Heart left ventricle (tissue), 16 donors: ENCODE measurements at places on chromosomes 4 and X.

DNA sequence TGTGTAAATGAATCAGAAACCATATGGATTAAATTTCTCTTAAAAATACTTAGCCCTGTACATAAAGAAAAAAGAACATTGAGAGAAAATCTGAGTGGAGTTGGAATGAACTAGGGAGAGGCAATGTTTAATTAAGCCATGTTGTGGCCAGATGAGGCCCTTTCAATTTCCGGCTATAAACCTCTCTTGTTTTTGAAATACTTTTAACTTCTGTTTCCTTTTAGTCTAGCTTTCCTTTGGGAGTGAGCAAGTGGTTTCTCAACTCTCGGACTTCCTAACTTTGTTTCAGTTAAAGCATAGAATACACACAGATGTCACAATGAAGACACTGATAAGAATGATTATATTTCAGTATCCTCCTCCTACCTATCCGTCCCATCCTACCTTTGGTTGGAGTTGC is 197.2 kb downstream of the ARHGAP24 start:
- peaks cover 4% of the 10 kb centered on the region for H3K4me1 ChIP-seq
- DNase-seq, result no peak
- no peak overlapping the region for H3K27ac ChIP-seq
- H3K4me3 ChIP-seq, result no peak overlapping the region
- H3K36me3 ChIP-seq, result no peaks in the 10 kb centered on the region

DNA sequence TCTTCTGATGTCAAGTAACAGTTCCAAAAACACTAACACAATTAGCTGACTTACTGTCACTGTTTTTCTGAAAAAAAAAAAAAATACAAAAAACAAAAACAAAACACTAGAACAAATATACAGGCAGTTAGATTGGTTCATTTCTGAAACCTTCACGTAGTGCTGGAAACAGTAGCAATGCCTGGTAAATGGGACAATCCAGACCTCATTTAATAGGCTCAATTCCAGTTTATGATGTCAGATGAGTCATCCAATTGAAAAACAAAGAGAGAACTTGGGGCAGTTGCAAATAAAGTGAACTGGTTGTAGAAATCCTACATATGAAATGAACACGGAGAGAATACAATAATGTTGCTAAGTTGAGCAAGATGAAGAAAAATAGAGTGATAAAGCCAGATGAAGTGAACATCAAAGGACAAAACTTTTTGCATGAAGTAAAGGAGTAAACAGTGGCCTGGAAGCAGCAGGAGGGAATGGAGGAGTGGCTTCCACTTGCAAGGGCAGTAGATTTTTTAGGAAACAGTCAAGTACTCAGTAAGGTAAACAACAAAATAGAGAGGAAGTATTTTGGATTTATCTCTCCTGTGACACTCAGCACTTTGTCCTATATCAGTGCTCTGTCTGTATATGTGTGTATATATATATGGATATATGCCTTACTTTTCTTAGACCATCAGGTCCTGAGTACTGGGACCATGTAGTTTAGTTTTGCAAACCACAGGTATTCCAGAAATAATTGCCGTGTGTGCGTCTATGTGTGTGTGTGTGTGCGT is 39.3 kb upstream of the MAGEA10 start:
- H3K27ac ChIP-seq, result no peak overlapping the region
- no peaks in the 10 kb centered on the region for H3K27me3 ChIP-seq
- no peak overlapping the region for H3K4me3 ChIP-seq
- no peak for DNase-seq

GRCh38 chrX:47166126-47166525 is 21.1 kb downstream of the RBM10 start:
- no peak overlapping the region for H3K4me3 ChIP-seq
- H3K27ac ChIP-seq, result no peak overlapping the region
- no peaks in the 10 kb centered on the region for H3K36me3 ChIP-seq
- H3K27me3 ChIP-seq, result no peaks in the 10 kb centered on the region
- no peak for DNase-seq
- H3K4me1 ChIP-seq, result no peaks in the 10 kb centered on the region

GRCh38 chr4:45100956-45101818 is 374.8 kb upstream of the GNPDA2 start:
- no peak overlapping the region for H3K4me3 ChIP-seq
- DNase-seq, result no peak
- H3K27me3 ChIP-seq, result no peaks in the 10 kb centered on the region
- H3K4me1 ChIP-seq, result no peaks in the 10 kb centered on the region
- H3K27ac ChIP-seq, result no peak overlapping the region

DNA sequence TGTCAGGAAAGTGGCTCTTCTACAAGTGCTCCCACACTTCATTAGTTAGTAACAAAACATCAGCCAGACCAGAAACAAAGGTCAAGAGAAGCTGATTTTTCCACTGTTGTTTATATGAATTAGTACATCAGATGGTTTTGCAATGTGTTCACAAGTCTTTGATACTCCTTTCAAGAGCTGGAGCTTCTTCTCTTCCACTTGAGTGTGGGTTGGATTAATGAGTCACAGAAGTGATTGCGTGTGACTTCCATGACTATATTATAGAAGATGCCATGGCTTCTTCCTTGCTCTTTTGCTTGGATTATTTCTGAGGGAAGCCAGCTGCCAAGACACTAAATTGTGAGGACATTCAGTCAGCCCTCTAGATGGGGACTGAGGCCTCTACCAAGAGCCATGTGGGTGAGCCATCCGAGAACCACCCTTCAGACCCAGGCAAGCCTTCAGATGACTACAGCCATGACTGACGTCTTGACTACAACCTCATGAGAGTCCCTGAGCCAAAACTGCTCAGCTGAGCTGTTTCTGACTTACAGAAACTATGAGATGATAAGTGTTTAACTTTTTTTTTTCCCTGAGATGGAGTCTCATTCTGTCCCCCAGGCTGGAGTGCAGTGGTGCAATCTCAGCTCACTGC is 18.1 kb downstream of the SOWAHB start:
- no peaks in the 10 kb centered on the region for H3K36me3 ChIP-seq
- H3K27ac ChIP-seq, result no peak overlapping the region
- no peaks in the 10 kb centered on the region for H3K27me3 ChIP-seq
- H3K4me1 ChIP-seq, result no peaks in the 10 kb centered on the region

- H3K27me3 ChIP-seq, result no peaks in the 10 kb centered on the region
- no peaks in the 10 kb centered on the region for H3K4me1 ChIP-seq
- peak; percentile 3 for DNase-seq
- peaks cover 4% of the 10 kb centered on the region for H3K36me3 ChIP-seq
- H3K27ac ChIP-seq, result no peak overlapping the region
- H3K4me3 ChIP-seq, result no peak overlapping the region
These were observed 9.0 kb downstream of the LRPAP1 start for GRCh38 chr4:3523146-3523627.

GRCh38 chrX:74446876-74447275 is 25.6 kb downstream of the SLC16A2 start:
- DNase-seq, result no peak
- H3K36me3 ChIP-seq, result no peaks in the 10 kb centered on the region
- no peaks in the 10 kb centered on the region for H3K27me3 ChIP-seq
- H3K4me1 ChIP-seq, result peaks cover 3% of the 10 kb centered on the region

DNA sequence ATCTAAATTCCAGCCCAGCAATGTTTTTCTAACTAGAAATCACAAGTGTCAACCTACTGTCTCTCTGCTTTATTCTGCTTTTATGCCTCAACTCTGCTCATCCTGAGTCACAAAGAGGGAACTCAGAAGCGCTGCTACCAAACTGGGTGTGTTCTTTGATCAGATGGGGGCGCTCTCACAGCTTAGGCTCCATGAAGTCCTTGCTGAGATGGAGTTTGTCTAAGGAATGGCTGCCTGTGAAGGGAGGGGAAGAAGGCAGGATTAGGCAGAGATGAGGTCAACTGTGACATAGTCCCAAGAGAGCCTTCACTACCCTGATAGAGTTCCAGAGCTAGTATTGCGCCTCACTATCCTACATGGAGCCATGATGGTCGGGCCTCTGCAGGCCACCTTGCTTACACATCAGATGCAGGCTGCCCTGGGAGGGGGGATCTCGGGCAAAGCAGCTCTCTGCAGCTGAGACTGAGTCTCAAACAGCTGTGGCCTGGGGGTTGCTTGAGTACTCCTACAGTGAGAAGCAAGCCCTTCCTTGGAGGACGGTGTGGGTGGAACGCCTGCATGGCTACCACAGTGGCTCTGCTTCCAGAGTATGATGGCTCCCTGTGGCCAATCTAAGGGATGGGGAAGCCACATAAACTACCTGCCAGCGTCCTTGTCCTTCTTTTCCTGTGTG is 219.9 kb downstream of the CCNG2 start:
- H3K27ac ChIP-seq, result no peak overlapping the region
- H3K4me1 ChIP-seq, result no peaks in the 10 kb centered on the region
- no peaks in the 10 kb centered on the region for H3K27me3 ChIP-seq
- DNase-seq, result no peak
- no peak overlapping the region for H3K4me3 ChIP-seq
- H3K36me3 ChIP-seq, result no peaks in the 10 kb centered on the region

- no peaks in the 10 kb centered on the region for H3K36me3 ChIP-seq
- no peak overlapping the region for H3K27ac ChIP-seq
- no peaks in the 10 kb centered on the region for H3K4me1 ChIP-seq
- H3K4me3 ChIP-seq, result no peak overlapping the region
- DNase-seq, result no peak
These were observed 51.2 kb downstream of the TBL1X start for GRCh38 chrX:9515973-9516538.

- H3K27ac ChIP-seq, result no peak overlapping the region
- peaks cover 7% of the 10 kb centered on the region for H3K27me3 ChIP-seq
- H3K4me3 ChIP-seq, result no peak overlapping the region
- no peak for DNase-seq
These were observed 6.3 kb upstream of the HSPA4L start for GRCh38 chr4:127775843-127776242.

GRCh38 chrX:97330151-97330550 is 446.4 kb downstream of the RPA4 start:
- H3K36me3 ChIP-seq, result no peaks in the 10 kb centered on the region
- no peak for DNase-seq
- H3K4me3 ChIP-seq, result no peak overlapping the region
- H3K27ac ChIP-seq, result no peak overlapping the region
- no peaks in the 10 kb centered on the region for H3K27me3 ChIP-seq

- H3K27me3 ChIP-seq, result no peaks in the 10 kb centered on the region
- no peak overlapping the region for H3K4me3 ChIP-seq
- no peaks in the 10 kb centered on the region for H3K36me3 ChIP-seq
- DNase-seq, result no peak
- no peaks in the 10 kb centered on the region for H3K4me1 ChIP-seq
These were observed 95.2 kb upstream of the ANK2 start for GRCh38 chr4:112954286-112954685.

- no peaks in the 10 kb centered on the region for H3K4me1 ChIP-seq
- no peak overlapping the region for H3K27ac ChIP-seq
- H3K4me3 ChIP-seq, result no peak overlapping the region
- no peaks in the 10 kb centered on the region for H3K36me3 ChIP-seq
- DNase-seq, result no peak
- no peaks in the 10 kb centered on the region for H3K27me3 ChIP-seq
These were observed 493.9 kb downstream of the TMA16 start for GRCh38 chr4:163988391-163988790.

DNA sequence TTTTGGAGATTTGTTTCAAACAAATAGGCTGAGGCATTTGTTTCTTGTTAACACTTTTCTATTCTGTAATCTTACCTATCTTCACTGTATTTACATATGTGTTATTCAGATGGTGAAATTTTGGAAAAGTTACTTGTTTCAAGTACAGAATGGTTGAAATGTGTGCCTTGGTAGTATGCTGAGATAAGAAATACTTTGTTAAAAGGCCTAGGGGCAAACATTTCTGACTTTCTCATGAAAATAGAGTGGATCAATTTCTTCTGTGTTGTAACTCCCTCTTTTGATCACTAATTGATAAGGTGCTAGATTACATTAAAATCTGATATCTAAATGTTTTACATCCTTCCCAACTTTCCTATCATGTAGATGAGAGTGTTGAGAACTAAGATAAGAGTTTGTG is 18.1 kb downstream of the USO1 start:
- no peaks in the 10 kb centered on the region for H3K36me3 ChIP-seq
- H3K27me3 ChIP-seq, result no peaks in the 10 kb centered on the region

DNA sequence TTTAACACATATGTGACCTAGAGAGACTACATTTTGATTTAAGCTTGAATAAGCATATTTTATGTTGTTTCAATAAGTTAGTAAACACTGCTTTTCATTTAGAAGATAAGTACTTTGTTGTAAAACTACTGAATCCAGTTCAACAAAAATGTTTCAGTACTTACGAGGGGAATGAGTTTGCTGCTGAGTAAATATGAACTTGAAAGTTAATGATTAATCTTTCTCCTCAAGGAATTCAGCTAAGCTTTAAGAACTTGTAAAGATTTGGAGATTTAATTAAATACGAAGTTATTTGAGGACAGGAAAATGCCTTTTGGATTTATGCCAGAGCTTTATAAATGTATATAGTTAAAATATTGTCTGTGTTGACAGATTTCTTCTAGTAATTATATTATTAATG is 933.0 kb upstream of the LCORL start:
- H3K36me3 ChIP-seq, result no peaks in the 10 kb centered on the region
- H3K27me3 ChIP-seq, result no peaks in the 10 kb centered on the region
- no peak overlapping the region for H3K27ac ChIP-seq
- no peaks in the 10 kb centered on the region for H3K4me1 ChIP-seq

- H3K4me3 ChIP-seq, result no peak overlapping the region
- H3K4me1 ChIP-seq, result no peaks in the 10 kb centered on the region
- no peak overlapping the region for H3K27ac ChIP-seq
These were observed 41.2 kb downstream of the RELL1 start for GRCh38 chr4:37644962-37645361.

- no peak overlapping the region for H3K27ac ChIP-seq
- peaks cover 11% of the 10 kb centered on the region for H3K36me3 ChIP-seq
- no peak for DNase-seq
- no peaks in the 10 kb centered on the region for H3K4me1 ChIP-seq
These were observed 15.3 kb downstream of the ABCD1 start for GRCh38 chrX:153739754-153740486.

DNA sequence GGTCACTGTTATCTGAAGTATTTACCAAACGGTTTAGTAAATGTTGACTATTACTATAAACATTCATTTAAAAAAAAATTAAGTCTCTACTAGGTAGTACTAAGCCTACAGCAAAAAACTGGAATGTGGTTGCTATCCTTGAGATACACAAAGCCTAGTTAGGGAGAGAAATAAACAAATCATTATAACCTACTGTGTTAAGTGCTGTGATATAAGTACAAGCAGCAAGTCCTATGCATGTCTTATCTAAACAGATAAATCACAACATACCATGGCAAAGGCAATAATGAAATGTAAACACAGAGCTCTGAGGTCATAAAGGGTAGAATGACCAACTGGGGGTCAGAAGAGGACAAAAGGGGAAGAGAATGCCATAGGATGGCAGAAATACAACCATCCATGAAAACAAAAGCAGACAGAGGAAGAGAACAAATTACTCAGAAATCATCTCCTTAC is 92.2 kb downstream of the RNF150 start:
- H3K36me3 ChIP-seq, result no peaks in the 10 kb centered on the region
- no peak for DNase-seq
- H3K4me1 ChIP-seq, result peaks cover 21% of the 10 kb centered on the region
- H3K27me3 ChIP-seq, result no peaks in the 10 kb centered on the region
- no peak overlapping the region for H3K27ac ChIP-seq

GRCh38 chr4:74714611-74715130 is 79.7 kb downstream of the BTC start:
- no peaks in the 10 kb centered on the region for H3K36me3 ChIP-seq
- no peaks in the 10 kb centered on the region for H3K27me3 ChIP-seq
- no peak overlapping the region for H3K4me3 ChIP-seq
- H3K27ac ChIP-seq, result no peak overlapping the region
